Stimulated activated CD8-positive, alpha-beta memory T cell treated with anti-CD3 and anti-CD28 coated beads, Interleukin-4, amount 100 ng/mL, for 48 hours (primary cell): ENCODE measurements at places on chromosomes 5 and 9.

DNA sequence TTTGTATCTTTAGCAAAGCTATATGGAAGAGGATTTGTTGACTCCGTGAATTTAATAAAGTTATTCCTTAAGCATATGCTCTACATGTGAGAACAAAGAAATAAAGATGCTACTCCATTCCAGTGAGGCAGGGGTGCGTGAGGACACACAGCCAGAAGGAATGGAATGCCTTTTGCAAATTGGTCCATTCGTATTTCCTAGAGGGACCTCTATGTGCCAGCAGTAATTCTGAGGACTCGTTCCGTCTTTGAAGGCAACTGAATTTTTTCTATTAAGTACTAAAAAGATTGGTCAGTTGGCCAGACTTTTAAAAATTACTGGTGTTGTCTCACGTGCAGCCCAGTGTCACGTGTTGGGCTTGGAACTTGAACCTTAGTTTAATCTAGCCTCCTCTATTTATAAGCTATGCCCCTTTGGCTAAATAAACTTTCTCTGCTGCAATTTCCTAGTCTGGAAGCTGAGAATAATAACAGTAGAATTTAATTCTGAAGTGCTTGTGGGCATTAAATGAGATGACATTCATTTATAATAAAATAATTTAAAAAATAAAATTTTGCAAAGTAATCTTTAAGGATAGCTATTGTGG is 13.9 kb downstream of the RAI14 start:
- no peak for DNase-seq

- DNase-seq, result no peak
These were observed 220.8 kb downstream of the DIRAS2 start for GRCh38 chr9:90421786-90422185.

DNA sequence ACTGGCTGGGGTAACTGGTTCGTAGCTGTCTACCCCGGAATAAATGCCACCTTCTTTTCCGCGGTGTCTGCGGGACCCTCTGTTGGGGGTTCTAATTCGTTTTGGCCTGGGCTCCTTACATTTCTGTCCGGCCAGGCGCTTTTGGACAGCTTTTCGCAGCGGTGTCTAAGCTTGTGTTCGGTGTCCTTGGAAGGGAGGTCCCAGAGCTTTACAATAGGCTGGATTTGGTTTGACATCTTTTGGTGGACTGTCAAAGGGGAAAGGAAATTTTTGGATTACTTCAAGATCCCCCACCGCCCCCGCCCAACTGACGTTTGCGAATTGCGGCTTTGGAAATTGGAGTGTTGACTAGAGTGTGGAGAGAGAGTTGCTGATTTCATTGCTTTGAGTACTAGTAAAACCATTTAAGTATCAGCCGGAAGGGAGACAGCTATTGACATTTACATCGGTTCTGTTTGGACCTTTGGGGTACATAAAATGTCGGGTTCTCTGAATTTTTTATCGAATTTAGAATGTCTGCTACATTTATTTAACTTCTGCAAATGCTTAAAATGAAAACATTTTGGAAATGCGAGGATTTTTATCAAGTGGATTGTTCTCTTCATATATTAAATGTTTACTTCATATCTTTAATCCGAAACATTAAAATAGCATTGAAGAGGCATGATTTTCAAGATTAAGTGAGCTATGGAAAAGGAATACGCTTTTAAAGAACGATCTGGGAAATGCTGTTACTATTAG is 4.7 kb upstream of the PURA start:
- no peak for DNase-seq

DNA sequence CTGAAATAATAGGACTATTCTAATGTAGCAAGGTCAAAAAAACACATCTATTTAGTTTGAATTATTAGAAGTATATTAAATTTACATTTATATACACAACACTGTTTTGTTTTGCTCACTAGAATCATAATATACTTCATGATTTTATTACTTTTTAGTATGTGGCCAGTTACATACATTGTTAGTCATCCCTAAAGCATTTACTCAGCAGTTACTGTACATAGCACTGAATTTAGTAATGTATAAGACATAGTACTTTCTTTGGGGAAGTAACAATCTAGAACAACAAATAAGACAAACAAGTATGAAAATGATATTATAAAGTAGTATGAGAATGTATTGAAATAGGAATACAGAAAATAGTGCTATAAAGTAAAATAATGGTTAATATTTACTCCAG is 28.2 kb downstream of the ERCC8 start:
- DNase-seq, result no peak
